Fibroblast of skin of left quadriceps (primary cell): ENCODE measurements at places on chromosomes 3 and 15.
A peak's percentile ranks its signal among the peaks of the same experiment; 100 is the strongest.

DNA sequence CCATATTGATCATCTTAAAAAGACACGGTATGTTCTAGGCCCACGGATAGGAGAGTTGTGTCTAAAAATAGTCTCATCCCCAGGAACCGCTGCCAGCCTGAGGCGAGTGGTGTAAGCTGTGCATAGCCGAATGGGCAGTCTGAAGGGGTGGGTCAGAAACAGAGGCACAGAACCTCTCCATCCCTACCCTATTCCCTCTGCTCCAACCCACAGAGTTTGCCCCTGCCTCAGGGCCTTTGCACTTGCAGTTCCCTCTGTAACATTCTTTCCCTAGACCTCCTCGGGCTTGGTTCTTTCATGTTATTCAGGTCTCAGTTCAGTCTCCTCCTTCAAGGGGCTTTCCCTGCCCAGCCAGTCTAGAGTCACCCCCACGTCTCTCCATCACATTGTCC, 4.8 kb downstream of the SCN5A start:
- no peak for DNase-seq

- DNase-seq: peak; percentile 85
Observed at GRCh38 chr3:169026543-169027182, 636.8 kb downstream of the MECOM start.

DNA sequence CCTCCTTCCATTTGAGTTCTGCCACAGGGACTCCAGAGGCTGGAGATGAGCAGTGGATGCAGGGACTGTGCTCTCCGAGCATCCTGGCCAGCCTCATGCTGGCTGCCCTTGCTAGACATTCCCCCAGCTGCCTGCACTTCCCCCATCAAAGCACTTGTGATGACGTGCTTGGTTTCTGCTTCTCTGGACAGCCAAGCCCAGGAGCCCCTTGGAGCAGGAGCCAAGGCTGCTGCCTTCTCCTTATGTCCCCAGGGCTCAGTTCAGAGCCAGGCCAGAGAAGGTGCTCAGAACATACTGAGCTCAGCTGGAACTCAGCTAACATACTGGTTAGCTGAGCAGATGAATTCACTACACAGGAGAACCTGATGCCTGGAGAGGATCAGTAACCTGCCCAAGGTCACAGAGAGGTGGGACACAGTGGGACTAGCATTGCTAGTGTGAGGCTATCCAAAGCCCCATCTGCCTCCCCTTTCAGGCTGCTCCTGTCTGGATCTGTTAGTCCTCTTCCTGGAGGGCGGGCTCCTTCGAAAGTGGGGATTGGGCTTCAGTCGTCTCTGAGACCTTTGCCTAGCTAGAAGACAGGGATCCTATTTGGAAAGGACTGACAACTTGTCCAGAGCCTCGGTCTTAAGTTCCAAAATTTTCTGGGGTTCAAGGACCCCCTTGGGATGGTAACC, 4.3 kb downstream of the PCBP4 start:
- DNase-seq: no peak

GRCh38 chr15:83982748-83983147, 252.8 kb upstream of the GOLGA6L4 start:
- no peak for DNase-seq

- DNase-seq: peak; percentile 74
Observed at GRCh38 chr3:167876620-167877281, 141.2 kb downstream of the SERPINI1 start.

DNA sequence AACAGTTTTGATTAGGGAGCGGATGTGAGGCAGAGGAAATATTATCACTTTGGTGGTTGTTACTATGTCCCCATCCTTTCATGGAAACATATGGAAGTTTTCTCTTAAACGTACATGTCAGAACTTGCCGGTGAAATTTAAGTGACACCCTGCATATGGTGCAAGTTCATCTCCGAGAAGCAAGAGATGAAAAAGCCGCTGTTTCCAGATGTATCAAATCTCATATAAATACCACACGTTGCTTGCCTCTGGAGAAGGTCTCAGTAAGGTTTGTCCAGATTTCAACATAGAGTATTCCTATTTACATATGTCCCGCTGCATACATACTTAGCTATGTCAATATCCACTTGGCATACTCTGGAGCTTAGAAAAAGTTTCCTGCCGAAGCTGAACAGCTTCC, 172.2 kb upstream of the ICE2 start:
- no peak for DNase-seq

DNA sequence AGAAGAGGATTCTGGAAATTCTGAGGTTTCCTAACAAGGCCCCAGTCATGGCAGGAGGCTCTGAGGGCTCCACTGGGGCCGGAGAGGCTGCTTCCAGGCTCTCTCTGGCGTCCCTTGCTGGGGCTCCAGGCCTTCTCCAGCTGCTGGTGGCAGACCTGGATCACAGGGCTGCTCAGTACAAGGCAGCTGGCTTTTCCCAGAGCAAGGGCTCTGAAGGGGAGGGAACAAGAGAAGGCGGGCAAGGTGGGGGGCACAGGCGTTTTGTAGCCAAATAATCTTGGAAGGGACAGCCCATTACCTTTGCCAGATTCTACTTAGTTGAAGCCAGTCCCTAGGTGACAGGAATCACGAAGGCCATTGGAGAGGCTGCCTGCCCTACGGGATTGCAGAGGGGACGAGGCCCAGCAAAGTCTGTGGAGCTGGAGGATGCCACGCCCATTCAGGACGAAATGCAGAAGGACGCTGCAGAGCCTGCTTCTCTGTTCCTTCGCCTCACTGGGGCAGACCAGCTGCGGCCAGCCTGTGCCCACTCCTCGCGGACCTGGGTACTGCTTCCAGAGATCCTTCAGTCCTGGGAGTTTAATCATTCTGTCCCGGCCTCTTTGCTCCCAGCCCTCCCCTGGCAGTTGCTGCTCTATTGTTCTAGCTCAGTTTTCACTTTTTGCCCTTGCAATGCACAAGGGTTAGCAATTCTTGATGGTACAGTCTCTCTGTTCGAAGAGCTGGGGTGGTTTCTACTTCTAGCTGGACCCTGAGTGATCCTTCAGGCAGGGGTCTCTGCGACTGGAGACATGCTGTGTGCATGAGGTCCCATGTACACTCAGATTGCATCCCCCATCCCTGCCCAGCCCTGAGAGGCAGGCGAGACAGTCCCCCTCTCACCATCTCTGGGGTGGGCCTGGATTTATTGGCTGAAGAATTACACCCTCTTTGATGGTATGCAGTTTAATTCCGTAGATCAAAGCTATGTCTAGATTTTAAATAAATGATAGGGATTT, 149.3 kb upstream of the MEF2A start:
- no peak for DNase-seq

DNA sequence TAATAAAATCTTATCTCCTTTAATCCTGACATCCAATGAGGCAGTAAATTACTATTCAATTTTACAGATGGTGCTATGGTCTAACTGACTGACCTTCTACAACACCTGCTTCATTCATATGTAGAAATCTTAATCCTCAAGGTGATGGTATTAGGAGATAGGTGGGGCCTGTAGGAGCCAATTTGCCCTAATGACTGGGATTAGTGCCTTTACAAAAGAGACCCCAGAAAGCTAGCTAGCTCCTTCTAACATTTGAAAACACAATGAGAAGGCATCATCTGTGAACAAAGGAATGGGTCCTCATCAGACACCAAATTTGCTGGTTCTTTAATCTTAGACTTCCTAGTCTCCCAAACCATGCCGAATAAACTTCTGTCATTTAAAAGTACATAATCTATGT, 137.4 kb upstream of the UBP1 start:
- DNase-seq: no peak
